ENCODE measurements at places on chromosomes 4 and X. TPM values are rescaled to one million over a fixed set of nuclear protein-coding genes. Genes with fewer than 3 reads are reported as not detected.

DNA sequence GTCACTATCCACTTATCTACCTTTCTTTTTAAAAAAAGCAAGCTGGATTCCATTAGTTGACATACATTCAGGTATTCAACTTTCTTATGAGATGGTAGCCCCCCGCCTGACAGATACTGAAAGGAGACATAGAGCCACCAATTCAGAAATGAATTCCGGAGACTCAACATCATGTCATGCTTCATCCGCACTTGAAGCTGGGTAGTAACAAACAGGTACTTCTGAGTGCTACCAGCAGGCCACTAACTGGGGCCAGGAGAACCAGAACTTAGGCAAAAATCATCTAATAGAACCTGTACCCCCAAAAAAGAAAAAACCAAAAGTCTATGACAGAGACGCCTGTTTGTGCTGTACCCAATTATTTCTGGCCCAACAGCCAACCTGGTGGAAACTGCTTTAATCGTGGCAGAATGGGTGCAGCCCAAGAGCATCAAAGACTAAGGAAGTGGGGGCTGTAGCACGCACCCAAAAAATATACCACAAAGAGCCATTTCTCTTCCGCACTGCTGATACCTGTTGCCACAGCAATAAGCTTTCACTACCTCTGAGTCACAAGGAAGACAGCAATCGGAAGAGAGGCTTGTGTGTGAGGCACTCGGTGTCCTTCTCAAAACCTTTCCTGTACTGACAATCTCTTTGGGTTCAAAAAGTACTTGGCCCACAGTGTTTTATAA lies 84.8 kb downstream of the AFAP1 start:
- DNase-seq = peak; percentile 52

GRCh38 chr4:80263541-80264351 lies 2.7 kb upstream of the FGF5 start:
- no peak for DNase-seq

The PRR32 gene
- total RNA-seq = not detected

The SLC9A7 gene
- total RNA-seq = 2.2 TPM

The UNC5C gene
- total RNA-seq = not detected

Measured in CD4-positive, alpha-beta T cell (primary cell).